Esophagus squamous epithelium (tissue), 5 donors: ENCODE measurements at places on chromosomes 7 and 10.

GRCh38 chr7:123131556-123131955 lies 68.2 kb downstream of the SLC13A1 start:
- no peak for DNase-seq

GRCh38 chr10:108147346-108147745 lies 982.8 kb upstream of the SORCS1 start:
- DNase-seq = no peak

DNA sequence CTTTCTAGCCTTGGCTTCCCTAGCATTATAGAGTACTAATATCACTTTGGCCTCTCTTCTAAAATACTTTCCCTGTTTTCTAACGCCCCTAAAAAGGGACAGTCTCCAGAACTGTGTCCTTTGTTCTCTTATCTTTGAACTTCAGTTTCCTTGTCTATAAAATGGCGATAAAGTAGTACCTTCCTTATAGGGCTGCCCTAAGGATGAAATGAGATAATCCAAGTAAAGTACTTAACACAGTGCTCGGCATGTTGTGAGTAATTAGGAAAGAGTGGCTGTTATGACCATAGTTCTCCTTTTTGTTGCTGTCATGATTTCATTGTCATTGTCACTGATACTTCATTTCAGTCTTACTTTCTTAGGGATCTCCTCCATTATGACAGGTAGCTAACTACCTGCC lies 114.7 kb downstream of the EXOC4 start:
- DNase-seq = no peak

DNA sequence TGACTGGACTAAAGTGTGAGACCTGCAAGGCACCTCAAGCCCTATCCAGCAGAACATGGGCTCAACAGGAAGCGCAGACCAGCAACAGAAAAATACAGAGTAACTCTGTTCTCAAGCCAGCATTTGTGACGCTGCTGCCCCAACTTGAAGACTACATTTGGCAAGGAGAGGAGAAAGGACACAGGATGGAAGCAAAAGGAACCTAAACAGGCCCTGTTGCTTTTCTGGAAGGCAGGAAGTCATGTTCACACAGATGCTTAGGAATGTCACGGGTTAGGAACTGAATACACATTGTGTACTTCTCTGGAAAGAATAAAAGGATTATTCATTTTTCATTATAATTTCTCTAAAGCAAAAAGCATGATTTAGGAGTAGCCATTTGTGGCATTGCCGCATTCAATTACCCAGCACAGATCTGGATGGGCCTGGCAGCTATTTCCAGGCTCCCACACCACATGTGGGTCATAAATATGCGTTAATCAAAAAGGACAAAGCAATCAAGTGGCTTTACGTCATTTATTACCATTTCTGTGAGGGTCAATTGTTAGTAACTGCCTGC lies 19.8 kb upstream of the TOMM7 start:
- DNase-seq = no peak

- DNase-seq = no peak
Measured at GRCh38 chr7:93161181-93161762, 13.1 kb upstream of the SAMD9L start.

- DNase-seq = no peak
Measured at GRCh38 chr7:27419581-27420177, 177.1 kb downstream of the EVX1 start.

GRCh38 chr7:111541067-111541466 lies 21.2 kb downstream of the IMMP2L start:
- DNase-seq = no peak

DNA sequence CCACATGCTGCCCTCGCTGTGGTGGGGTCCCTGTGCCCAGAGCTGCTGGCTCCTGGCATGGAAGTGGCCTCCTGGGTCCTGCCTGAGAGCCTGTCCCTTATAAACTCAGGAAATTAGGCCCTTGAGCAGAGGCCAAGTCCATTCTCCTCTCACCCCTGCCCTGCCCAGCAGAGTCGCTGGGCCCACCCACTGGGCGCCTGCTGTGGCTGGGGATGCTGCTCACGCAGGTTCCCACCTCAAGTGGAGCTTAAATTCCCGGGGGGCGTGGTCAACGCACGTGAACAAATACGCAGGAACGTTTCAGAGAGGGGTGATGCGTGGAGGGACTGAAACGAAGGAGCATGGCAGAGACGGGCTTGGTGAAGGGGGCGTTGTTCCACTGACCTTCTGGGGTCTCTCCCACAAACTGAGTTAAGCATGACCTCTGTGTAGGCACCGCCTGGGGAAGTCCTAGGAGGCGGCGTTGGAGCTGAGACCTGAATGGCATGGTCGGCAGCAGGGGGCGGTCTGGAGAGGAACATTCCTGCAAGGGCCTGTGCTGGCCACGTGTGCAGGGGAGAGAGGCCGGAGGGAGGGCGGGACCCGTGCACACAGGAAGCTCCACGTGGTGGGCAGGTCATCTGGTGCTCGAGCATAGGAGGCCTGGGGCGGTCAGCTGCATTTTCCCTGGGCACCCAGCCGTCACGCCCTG lies 27.9 kb downstream of the FAM20C start:
- DNase-seq = no peak

GRCh38 chr7:135493362-135493761 lies 16.5 kb downstream of the CNOT4 start:
- DNase-seq = no peak

GRCh38 chr10:20835335-20835734 lies 61.8 kb downstream of the NEBL start:
- DNase-seq = no peak

DNA sequence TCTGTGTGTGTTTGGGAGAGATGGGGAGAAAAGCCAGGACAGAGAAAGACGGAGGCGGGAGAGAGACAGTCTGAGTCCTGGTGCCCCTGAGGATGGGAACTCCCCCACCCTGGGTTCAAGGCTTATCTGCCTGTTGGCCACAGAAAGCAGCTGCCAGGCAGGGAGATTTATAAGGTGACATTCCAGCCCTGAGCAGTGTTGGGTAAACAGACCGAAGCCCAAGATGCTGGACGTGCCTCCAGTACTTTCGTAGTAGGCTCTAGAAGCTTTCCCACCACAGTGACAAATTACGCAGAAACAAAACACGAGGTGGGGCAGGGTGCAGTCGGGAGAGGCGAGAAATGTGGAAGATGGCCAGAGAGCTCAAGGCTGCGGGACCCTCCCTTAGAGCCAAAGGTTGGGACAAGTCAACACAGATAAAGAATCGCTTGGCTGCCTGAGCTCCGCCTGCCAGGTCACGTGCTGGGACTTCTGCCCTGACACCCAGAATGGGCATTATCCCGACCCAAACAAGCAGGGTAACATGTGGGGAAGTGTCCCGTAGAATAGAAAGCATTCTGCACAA lies 41.1 kb downstream of the CCDC3 start:
- no peak for DNase-seq

DNA sequence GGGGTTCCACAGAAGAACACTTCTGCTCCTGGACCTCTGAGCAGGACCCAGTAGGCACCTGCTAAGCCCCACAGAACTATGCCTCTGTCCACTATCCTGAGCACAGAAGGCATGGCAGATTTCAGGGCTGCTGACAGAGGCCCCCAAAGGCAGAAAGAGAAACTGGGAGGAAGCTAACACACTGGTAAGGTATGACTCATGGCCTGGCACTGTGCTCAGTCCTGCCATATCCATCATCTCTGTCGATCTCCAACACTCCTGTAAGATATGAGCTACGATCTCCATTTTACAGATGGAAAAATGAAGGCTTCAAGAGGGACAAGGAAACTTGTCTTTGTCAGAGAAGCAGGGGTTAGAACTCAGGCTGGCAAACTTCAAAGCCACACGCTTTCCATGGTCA lies 62.2 kb downstream of the GRID1 start:
- no peak for DNase-seq

DNA sequence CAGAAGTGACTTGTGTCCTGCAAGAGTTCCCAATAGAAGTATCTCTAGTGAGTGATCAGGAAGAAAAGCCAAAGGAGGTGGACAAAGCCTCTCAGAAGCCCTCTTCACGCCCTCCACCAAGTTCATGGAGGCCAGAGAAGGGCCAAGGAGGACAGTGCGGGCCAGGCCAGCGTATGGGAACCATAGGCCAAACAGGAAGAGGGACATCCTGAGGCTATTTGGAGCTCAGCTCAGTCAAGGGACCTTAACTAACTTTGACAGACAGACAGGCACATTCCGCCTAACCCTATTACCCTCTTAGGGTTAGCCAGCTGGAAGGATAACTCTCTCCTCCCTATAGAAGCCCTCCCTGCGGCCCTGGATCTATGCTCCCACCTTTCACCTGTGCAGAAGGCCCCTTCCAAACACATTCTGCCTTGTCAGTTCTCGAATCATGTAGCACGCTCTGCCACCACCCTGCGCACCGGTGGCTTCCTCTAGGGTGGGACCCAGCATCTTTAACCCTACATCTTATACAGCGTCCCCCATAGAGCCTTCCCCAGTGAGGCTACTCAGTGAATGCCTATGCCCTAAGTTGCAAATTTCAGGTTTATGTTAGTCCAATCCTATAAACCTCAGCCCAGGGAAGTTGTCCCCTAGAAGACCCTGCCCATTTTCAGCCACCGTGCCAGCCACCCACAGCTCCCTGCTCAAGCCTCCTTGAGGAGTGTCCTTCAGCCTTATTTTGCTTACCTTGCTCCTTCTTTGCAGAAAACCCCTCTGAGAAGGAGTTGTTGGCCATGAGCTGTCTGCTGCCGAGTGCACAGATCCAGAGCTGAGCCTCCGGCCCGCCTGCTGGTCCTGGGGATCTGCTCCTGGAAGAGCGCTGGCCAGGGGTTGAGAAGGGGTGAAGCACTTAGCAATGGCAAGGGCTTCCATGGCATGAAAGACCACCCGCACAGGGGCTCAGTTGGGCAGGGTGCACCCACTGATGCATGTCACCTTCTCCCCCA lies 36.9 kb downstream of the FRMPD2 start:
- DNase-seq = no peak

- DNase-seq = no peak
Measured at GRCh38 chr10:59237775-59238174, 61.3 kb downstream of the PHYHIPL start.

- DNase-seq = no peak
Measured at GRCh38 chr10:62016623-62017490, 115.4 kb downstream of the ARID5B start.

DNA sequence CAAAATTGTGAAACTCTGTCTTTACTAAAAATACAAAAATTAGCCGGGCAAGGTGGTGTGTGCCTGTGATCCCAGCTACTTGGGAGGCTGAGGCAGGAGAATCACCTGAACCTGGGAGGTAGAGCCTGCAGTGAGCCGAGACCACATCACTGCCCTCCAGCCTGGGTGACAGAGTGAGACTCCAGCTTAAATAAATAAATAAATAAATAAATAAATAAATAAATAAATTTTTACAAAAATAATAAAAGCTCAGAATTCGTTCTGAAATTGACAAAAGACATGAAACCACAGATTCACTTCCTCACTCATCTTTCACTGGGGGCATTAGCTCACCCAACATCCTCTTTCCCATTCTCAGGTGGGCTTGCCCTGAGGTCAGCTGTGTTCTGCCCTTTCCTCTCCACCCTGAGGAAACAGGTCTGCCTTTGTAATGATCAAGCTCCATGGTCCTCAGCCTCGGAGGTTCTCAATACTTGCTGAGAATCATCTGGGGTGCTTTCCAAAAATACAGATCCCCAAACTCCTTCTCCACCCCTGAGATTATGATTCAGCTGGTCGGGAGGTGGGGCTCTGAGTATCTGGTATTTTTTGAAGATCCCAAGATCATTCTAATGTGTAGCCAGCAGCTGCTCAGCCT lies 29.2 kb upstream of the APBB1IP start:
- no peak for DNase-seq

GRCh38 chr7:115471891-115472290 lies 550.0 kb downstream of the MDFIC start:
- no peak for DNase-seq

GRCh38 chr7:159126311-159127260 lies 18.1 kb downstream of the VIPR2 start:
- DNase-seq = no peak

- no peak for DNase-seq
Measured at GRCh38 chr7:18163091-18163490, 135.4 kb upstream of the PRPS1L1 start.

DNA sequence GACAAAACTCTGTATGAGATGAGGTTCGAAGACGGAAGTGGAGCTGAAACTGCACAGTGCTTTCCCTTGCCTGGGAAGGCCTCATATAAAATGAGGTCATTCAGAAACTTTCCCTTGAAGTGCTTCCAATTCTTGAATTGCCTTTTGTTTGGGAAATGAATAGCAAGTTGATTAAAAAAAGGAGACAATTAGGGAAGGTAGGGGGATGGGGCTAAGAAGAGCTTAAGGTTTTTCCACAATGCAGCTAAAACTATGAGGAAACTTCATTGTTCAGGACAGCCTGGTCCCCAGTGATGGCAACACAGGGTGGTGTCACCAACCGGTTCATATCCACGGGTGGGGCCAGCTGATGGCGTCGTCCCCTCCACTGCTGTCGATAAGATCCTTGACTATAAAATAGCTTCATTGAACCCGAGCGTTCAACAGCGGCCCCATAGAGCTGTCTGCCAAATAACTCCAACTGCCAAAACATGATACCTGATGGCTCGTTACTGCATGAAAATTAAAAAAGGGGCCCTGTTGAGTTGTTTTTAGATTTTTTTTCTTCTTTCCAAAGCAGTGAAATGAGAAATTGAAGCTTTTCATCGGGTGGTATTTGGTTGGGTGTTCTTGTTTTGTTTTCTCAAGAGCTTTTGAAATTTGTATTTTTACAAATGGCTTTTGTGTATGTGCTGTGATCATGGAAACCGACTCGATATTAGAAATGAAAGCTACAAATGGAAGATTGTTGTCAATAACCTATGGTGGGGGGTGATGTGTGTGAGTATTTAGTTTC lies 2.8 kb upstream of the CELF2 start:
- no peak for DNase-seq

DNA sequence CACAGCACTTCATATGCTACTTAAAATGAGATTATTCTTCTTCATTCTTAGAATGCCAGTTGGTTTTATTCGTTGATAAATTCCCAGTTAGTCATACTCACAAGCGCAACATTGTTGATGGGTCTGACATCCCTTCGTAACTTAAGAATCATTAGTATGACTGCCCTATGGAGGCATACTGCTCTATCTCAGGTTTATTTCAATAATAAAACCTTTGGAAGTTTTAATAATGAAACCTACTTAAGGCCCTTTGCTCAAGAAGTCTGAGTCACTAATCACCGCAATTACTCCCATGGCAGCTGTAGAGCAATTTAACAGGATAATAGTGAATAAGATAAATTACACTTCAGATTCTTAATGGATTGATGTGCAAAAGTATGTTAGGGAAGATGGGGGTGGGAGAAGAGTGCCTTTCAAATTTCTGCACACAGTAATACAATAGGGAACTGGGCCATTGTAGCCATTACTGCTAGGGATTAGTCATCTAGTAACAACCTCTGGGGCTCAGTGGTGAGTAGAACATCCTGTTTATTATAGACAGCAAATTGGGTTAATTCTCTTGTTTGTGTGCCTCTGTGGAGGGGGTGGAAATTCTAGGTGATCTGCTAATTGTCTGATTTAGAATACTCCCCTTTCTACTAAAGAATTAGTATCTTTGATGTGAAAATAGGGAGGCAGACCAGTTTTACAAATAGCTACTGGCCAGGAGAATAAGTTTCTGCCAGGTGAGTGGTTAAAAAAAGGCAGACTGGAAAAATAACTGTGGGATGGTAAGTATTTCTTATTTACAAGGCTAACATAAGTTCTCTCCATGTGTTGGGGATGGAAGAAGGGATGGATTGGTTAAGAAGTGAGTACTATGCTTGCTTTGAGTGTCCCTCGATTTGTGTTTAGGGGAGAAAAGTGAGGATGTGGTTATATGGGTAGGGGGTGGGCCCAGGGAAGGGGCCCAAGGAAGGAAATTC lies 74.5 kb upstream of the VKORC1L1 start:
- DNase-seq = no peak

GRCh38 chr10:70476249-70477035 lies 2.1 kb upstream of the PALD1 start:
- DNase-seq = no peak

GRCh38 chr7:85186083-85186520 lies 754 bp downstream of the SEMA3D start:
- DNase-seq = no peak

GRCh38 chr10:78217336-78217735 lies 183.7 kb downstream of the RPS24 start:
- DNase-seq = no peak
